NCI-H1417 treated with DMSO at 0.1 percent for 48 hours (cell line): ENCODE measurements at places on chromosomes 7 and 10.

GRCh38 chr10:28644647-28645046 lies 32.7 kb upstream of the BAMBI start:
- no peak for DNase-seq

DNA sequence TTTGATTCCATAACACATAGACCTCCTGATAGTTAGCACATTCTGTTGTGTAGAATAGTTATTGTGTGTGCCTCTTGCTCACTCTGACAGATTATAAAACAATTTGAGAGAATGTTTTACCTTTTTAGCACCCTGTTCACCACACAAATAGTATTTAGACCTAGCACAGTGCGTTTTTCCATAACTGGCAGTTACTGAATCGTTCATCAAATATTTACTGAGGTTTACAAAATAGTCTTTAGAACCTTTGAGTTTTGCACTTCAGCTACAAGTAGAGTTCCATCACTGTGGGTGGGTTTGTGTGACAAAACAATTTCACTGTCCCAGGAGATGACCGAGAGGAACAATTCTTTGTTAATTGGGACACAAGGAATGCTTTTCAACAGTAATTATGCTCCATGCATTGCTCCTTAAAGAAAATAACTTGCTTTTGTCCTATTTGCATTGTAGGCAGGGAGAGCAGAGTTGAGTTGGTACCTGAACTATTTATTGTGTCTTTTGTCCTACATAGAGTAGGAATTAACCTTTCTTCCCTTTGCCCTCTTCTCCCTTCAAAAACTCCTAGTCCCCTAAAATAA lies 62.3 kb downstream of the DNAH11 start:
- no peak for DNase-seq

- no peak for DNase-seq
Observed at GRCh38 chr7:90688810-90689209, 92.7 kb downstream of the CDK14 start.

DNA sequence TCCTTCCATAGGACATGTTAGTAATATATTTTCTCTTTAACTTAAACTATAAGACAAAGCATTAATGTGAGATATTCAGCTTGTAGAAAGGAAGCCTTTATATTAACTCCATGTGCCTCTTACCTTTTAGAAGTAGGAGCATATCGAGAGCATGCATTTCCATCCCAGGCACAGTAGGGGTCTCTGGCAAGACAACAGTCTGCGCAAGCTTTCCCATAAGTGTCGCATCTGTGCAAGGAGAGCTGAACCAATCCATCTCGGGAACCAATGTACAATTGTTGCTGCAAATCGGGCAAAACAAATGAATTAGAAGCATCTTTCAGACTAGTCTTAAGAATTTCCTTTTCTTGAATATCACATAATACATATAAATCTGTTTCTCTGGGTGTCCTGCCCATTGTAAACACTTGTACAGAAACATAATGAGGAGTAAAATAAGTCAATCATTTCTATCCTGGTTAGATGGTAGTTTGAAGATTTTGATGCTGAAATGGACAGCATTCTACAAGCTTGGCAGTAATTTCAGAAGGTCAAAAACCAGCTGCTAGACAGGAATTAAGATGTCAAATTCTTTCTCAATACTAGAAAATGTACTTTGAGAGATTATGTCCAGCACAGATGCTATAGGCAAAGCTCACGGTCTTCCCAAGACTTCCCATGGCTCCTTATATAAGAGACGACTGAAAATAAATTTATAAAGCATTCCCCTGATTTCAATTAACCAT lies 171.8 kb downstream of the SEMA3D start:
- no peak for DNase-seq

- DNase-seq = no peak
Observed at GRCh38 chr10:7956508-7956907, 98.0 kb upstream of the GATA3 start.

DNA sequence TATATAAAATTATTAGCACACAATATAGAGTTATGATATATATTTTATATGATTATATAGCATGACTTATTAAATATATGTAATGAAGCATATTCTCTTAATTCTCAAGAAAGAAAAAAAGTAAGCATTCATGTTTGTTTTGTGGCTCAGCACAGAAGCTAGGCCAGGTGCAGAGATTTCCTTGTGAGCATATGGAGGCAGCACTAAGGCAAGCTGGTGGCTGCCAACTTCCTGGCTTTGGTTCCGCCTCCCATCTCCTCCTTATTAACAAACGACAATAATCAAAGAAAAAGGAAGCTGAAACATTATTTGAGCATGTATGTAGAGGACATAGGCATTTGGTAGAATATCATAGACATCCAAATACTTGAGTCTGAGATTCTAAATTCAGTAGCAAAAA lies 130.3 kb downstream of the ST7 start:
- DNase-seq = no peak

- DNase-seq = no peak
Observed at GRCh38 chr10:78547397-78547796, 513.7 kb downstream of the RPS24 start.

DNA sequence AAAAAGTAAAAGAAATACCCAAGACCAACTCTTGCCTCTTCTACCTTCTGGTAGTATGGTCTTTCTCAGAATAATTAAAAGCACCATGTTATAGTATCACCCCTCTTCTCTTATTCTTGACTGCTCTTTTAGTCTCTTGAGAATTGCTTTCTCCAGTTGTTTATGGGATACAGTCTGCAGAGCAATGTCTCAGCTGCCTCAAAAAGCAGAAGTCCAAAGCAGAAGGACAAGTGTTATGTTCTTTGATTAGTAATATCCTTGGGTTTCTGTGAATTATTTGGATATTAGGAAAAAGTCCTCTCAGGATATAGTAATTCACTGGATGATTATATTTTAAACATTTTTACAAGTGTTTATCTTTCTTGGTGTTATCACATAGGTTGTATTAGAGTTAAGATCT lies 7.4 kb downstream of the TAS2R41 start:
- no peak for DNase-seq

DNA sequence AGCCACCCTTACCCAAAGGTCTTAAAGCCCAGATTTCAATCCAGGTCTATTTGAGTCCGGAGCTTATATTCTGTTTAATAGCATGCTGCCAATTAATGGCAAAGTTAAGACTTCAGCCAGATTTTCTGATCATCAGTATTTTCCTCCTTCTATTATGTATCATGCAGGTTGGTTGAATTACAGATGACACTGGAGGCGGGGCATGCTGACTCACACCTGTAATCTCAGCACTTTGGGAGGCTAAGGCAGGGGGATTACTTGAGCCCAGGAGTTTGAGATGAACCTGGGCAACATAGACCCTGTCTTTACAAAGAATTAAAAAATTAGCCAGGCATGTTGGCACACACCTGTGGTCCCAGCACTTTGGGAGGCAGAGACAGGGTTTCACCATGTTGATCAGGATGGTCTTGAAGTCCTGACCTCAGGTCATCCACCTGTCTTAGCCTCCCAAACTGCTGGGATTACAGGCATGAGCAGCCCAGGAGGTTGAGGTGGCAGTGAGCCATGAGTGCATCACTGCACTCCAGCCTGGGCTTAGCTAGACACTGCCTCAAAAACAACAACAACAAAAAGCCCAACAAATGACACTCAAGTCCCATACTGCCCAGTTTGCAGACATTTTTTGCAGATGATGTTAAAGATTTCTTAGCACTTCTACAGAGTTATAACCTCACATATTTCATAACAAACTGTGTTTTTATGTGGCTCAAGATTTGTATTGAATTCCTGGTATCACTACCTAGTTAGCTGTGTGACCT lies 62.5 kb downstream of the MCU start:
- no peak for DNase-seq

- no peak for DNase-seq
Observed at GRCh38 chr7:144001543-144001942, 1.4 kb downstream of the OR6B1 start.

DNA sequence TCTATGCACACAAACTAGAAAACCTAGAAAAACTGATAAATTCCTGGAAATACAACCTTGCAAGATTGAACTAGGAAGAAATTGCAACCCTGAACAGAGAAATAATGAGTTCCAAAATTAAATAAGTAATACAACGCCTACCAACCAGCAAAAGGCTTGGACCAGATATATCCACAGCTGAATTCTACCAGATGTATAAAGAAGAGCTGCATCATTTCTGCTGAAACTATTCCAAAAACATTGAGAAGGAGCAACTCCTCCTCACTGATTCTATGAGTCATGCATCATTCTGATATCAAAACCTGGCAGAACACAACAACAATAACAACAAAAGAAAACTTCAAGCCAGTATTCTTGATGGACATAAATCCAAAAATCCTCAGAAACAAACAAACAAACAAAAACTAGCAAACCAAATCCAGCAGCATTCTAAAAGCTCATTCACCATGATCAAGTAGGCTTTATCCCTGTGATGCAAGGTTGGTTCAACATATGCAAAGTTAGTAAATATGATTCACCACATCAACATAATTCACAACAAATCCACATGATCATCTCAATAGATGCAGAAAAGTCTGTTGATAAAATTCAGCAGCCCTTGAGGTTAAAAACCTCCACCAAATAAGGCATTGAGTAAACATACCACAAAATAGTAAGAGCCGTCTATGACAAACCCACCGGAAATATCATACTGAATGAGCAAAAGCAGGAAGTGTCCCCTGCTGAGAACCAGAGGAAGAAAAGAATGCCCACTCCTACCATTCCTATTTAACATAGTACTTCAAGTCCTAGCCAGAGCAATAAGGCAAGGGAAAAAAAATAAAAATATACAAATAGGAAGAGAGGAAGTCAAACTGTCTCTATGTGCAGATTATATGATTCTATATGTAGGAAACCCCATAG lies 98.2 kb downstream of the PCDH15 start:
- no peak for DNase-seq

GRCh38 chr10:44947371-44948152 lies 12.0 kb upstream of the RASSF4 start:
- DNase-seq = no peak

- no peak for DNase-seq
Observed at GRCh38 chr10:48215486-48216203, 58.9 kb downstream of the FRMPD2 start.
